ENCODE measurements at places on chromosomes 16 and 17.

DNA sequence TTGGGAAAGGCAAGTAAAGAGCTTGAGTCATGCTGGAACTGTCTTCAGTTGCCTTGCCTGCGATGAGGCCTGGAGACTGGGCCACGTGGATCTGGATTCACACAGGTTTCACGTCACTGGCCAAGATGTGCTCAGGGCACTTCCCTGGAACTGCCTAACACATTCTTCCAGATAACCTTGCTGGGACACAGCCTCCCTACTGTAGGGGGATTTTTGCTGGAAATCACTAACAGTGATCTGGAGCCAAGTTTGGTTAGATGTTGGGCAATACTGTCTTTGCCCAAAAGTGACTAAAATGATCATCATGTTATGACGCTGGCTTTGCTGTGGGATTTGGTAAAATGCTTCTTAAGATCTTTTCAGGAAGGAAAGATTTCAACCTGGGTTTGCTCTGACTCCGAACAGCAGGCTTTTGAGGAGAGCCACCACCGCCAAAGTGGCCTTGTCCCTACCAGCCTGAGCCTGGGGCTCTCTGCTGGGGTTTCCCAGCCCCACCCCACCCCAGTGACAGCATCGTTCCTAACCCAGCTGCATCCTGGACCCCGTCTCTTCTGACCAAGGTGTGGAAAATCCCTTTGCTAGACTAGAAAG lies 14.7 kb downstream of the C1QTNF1 start:
- no peak for DNase-seq

GRCh38 chr16:75248536-75249380 lies 2.7 kb downstream of the BCAR1 start:
- DNase-seq, result no peak

GRCh38 chr17:82300707-82301270 lies 16.6 kb downstream of the CD7 start:
- DNase-seq, result peak; percentile 48

DNA sequence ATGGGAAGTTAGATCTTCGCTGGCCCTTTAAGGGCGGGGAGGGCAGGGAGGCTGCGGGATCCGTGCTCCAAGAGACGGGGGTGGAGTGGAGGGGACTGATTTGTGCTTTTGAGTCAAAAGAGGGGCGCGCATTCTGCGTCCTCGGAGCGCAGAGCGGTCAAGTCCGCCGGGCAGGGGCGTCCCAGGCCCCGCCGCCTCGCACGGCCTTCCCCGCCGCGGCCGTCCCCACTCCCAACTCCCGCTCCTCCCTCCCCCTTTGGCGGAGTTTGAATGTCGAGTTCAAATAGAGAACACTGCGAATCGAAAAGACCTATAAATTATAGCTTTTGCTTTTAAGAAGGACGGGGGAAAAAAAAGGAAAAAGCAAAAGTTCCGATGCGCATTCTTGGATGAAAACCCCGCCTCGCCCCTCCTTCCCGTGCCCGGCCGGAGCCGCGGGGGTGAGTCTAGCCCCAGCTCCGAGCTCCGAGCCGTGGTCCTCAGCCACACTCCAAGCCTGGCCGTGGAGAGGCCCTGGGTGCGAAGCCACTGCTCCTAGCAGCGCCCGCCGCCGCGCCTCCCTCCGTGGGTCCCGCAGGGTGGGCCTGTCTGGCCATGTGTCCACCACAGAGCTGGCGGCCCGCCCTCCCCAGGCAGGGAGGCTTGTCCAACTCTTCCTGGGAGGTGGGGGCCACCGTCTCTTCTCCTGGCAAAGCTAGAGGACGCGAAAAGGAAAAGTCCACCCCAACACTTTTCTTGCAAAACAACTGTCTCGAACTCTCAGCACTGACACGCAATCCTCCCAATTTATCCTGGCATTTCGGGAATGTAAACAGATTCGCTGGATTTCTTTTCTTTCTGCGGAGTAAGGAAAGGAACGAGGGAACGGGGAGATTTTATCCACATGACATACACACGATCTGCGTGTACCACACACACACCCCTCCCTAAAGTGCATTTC lies 3.6 kb downstream of the CBX8 start:
- no peak for DNase-seq

DNA sequence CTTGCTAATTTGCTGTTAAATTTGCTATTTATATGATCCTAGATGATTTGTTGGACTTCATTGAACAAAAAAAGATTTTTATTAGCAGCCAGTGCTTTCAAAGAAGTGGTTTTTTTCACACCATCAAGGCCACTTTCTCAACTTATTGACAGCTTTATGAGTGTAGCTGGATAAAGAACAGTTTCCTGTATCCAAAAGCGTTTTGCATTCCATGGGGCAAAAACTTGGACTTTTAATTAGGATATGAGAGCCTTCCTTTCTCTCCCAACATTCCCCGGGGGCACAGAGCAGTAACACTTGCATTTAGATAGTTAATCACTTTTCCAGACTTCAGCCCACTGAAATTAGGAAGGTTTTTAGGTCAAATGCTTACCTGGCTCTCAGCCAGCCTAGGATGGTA lies 177.1 kb upstream of the ELAC2 start:
- DNase-seq, result no peak

GRCh38 chr17:75850928-75851692 lies 4.0 kb downstream of the WBP2 start:
- DNase-seq, result no peak

DNA sequence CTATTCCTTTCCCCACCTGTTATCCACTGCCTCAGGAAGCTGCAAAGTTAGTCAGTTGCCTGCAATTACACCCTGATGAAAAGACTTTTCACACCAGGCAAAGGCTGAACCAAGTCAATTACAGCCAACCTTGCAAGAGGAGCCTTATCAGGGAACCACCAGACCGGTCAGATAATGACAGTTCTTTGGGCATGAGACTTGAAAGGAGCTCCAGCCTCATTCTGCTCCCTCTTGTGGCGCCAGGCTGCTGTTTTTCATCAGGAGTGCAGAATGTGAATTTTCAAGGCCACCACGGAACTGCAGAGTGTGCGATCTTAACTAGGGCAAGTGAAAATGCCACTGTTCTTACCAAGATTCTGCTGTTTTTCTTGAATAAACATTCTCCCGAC lies 22.5 kb downstream of the DNAI2 start:
- DNase-seq, result peak; percentile 31
